ENCODE measurements at places on chromosomes 6 and 20.

- no peak for DNase-seq
Observed at GRCh38 chr6:44022671-44023352, 104.4 kb downstream of the MRPL14 start.

DNA sequence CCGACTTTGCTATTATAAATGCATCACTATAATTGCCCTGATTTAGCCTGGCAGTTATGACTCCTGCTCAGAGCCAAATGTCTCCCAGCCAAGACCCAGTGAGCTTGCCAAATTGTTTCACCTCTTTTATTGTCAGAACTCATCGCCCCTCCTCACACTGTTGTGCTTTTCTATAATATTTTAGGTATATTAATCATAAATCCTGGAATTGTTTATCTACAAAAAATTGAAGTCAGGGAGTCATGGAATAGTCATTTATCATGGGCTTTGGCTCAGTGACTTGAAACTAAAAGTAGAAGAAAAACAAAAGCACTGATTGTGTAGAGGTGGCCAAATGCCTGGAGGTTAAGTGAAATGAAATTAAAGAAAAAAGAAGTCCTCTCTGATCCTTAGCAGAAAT, 85.6 kb downstream of the PFDN4 start:
- DNase-seq = peak; percentile 12

- DNase-seq = no peak
Observed at GRCh38 chr6:7080311-7080710, 27.4 kb upstream of the RREB1 start.

DNA sequence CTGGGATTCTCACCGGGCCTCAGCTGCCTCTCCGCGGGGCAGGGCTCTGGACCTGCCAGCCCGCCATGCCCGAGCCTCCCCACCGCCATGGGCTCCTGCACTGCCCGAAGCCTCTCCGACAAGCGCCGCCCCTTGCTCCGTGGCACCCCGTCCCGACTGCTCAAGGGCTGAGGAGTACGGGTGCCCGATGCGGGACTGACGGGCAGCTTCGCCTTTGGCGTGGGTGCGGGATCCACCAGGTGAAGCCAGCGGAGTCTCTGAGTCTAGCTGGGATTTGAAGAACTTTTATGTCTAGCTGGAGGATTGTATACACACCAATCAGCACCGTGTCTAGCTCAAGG, 5.3 kb upstream of the RANBP9 start:
- no peak for DNase-seq

All from adipocyte (in vitro differentiated cells).